LoVo (cell line): ENCODE measurements at places on chromosomes 13 and 19.

DNA sequence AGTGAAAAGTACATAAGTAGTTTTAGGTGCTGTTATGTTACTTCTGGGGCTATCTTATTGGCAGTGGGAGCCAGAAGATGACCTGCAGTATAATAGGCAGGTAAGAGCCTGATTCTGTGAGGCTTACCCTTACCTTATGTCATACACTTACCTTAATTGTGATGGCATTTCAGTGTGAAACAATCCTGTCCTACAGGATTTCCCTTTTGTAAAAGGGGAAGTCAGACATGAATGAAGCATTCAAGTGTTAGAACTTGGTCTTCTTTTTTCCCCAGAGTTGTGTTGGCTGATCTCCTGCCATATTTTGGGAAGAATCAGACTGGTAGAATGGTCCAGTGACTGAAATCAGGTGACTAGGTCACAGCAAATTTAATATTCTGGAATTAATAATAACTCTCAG lies 55.2 kb downstream of the SGCG start:
- DNase-seq = no peak

DNA sequence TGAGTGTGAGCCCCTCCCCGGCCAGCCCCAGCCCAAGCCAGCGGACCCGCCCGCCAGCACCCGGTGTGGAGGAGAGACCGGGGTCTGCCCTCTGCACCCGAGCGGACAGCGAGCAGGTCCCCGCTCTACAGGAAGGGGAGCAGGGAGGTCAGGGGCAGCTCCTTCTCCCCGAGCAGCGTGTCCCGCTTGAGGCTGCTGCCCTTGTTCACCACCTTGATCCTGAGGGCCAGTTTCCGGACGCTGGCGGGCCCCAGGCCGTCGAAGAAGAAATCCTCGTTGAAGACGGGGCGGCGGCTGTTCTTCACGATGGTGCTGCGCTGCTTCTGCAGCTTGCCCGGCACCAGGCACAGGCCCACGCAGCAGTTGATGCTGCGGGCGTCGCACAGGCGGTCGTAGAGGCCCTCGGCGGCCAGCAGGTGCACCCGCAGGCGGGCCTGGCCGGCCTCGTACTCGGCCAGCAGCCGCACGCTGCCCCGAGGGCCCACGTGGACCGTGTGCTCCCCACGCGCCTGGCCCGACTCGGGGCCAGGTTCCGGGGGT lies 1.9 kb downstream of the C2CD4C start:
- DNase-seq = no peak

- no peak for DNase-seq
Measured at GRCh38 chr13:84894749-84895148, 904.5 kb downstream of the SLITRK6 start.

- no peak for DNase-seq
Measured at GRCh38 chr13:103952183-103952582, 886.0 kb upstream of the SLC10A2 start.

GRCh38 chr19:39406656-39407409 lies at the start of gene ZFP36:
Gene ZFP36, plus strand, starts transcription at chr19:39406847. Its CDS starts 58 bp downstream, at chr19:39406905.
- DNase-seq = peak; percentile 90

DNA sequence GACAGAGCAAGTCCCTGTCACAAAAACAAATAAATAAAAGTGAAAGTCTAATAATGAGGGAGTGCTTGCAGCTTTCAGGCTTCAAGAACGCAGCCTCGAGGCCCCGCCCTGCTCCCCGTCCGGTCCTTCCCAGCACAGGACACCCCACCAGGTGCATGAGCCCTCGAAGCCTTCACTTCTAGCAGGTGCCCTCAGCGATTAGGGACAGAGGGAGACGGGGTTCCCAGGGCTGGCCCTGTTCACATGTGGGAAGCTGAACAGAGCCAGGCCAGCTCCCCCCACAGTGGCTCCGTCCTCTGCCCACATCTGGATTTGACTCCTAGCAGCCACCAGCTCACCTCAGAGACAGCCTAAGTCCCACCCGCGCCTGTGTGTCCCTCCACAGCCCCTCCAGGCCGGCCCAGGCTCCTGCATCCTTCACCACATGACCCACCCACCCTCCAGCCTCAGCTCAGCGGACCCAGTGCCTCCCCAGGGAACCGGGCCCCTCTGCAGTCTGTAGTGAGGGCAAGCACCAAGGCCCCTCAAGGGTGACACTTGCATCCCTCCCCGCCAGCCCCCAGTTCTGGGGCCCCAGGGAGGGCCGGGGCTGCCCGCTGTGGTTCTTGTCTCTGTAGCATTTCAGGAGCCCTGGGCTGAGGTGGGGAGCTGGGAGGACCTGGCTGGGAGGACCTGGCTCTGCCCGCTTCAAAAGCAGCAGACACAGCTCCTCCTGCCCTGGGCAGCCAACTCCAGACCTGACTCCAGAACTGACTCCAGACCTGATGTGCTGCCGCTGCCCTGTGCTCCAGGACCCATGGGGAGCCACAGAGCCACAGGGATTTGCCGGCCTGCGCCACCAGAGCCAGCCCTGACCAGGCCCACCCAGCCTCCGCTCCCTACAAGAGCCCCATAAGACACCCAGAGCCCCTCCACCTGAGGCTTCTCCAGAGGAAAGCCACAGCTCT lies 27.2 kb downstream of the GPX4 start:
- no peak for DNase-seq

- DNase-seq = no peak
Measured at GRCh38 chr13:22031702-22032286, 360.9 kb downstream of the FGF9 start.

DNA sequence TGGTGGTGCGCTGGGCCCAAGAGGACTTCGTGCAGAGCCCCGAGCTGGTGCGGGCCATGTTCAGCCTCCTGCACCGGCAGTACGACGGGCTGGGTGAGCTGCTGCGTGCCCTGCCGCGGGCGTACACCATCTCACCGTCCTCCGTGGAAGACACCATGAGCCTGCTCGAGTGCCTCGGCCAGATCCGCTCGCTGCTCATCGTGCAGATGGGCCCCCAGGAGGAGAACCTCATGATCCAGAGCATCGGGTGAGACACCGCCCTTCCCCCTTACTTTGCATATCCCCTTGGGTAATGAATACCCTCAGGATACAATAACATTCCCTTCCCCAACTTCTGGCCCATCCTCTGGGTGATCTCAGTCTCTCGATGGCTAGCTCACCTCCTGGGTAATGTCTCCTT lies 60.9 kb downstream of the RYR1 start:
- DNase-seq = no peak

GRCh38 chr19:48644839-48645619 lies 958 bp downstream of the CA11 start:
- peak; percentile 37 for DNase-seq

DNA sequence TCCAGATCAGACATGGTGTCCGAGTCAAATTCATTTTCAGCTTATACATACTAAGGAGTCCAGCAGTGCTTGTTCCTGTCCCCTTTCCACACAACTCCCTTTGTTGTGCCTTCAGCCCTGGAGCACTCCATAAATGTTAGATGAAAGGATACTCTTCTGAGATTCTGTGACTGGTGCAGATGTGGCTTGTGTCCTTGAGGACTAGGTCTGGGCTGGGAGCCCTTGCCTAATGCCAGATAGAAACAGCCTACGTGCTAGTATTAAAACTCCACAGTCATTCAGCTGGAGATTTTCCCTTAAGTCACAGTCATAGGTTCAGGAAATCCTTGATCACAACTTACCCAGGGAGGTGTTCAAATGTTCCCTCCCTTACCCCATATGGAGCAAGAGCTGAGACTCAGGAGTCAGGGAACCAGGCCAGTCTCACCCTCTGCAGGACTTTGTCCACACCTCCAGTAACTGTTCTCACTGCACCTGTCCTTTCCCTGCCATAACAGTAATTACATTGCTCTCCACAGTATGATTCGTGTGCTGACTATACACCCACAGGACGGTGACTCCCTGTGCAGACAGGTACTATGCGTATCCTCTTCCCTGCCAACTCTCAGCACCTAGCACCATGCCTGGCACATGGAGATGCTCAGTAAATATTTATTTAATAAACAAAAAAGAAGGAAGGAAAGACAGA lies 15.5 kb upstream of the SERPINE3 start:
- DNase-seq = no peak

GRCh38 chr13:79090552-79091124 lies 315.4 kb downstream of the RBM26 start:
- DNase-seq = no peak

- no peak for DNase-seq
Measured at GRCh38 chr13:24675806-24676570, 4.2 kb upstream of the ATP12A start.

DNA sequence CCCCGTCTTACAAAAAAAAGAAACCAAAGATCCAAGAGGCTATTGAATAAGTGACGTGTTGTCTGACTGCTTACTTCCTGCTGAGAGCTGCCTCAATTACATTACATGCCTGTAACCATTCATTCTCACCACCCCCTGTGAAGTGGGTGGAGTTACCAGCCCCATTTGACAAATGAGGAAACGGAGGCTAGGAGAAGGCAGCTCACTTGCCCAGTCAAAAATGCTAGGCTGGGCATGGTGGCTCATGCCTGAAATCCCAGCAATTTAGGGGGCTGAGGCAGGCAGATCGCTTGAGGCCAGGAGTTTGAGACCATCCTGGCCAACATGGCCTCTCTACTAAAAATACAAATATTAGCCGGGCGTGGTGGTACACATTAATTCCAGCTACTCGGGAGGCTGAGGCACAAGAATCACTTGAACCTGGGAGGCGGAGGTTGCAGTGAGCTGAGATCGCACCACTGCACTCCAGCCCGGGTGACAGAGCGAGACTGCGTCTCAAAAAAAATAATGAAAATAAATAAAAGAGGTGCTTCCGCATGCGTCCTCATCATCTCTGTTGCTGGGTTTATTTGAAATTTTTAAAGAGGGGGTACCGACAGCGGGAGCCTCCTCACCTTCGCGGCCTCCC lies 499 bp downstream of the LSM7 start:
- peak; percentile 86 for DNase-seq

DNA sequence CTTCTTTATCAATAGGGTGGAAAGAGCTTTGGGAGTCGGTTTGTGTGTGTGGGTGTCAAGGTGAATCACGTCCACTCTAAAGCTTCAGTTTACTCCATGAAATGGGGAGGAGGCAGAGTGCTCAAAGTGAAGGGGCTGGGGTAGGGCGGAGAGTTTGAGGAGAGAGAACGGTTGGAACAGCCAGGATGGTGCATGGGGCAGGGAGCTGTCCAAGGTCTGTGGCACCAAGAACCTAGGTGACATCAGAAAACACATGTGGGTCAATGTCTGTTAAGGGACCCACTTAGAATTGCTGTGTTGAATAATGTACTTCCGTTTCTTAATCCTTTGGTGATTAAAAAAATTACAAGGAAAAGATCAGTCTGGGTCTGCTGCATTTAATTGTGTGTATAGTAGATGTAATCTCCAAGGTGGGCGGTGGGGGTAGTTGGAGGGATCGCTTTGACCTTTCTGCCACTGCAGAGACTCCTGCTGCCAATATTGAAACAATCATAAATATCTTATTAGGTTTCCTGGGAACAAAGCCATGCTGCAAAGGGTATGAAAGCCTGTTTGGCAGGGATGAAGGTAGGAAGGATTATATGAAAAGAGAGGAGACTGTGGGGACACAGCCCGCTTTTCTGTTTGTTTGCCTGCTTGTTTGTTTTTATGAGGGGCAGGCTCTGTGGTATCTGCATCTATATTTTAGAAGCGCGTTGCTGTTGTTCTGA lies 122.3 kb downstream of the ATP8A2 start:
- DNase-seq = no peak

- DNase-seq = no peak
Measured at GRCh38 chr13:39918620-39919236, 263.3 kb downstream of the COG6 start.

DNA sequence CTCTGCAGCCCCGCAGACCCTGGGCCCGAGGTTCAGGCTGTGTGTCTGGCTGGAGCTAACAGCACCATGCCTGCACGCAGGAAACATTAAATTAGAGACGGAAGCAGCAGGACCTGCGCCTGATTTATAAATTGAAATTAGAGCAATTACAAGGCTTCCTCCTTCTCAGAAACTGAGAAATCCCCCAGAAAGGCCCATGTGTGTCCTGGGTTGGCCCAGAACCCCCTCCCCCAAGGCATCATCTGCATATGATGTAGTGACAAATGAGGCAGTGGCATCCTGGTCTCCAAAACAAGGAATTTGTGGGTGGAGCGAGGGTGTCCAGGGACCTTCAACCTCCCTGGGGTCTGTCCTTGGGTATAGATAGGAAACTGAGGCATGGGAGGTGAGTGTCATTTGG lies 27.2 kb upstream of the SEMA6B start:
- no peak for DNase-seq

DNA sequence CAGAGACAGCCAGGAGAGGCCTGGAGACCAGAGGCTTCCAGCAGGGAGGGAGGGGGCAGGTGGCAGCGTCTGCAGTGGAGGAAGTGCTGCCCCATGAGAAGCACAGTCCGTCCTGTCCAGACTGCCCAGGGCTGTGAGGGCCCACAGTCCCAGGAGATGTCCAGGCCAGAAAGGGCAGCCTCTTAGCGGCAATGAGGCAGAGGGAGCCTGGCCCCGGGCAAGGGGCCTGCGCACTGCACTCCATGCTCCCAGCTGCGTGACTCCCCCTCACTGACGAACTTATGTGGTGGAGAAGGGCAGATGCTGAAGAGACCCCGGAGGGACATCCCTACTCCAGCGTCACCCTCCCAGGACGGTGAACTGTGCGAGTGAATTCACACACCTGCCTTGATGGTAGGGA lies 115.3 kb downstream of the SOX1 start:
- DNase-seq = no peak

DNA sequence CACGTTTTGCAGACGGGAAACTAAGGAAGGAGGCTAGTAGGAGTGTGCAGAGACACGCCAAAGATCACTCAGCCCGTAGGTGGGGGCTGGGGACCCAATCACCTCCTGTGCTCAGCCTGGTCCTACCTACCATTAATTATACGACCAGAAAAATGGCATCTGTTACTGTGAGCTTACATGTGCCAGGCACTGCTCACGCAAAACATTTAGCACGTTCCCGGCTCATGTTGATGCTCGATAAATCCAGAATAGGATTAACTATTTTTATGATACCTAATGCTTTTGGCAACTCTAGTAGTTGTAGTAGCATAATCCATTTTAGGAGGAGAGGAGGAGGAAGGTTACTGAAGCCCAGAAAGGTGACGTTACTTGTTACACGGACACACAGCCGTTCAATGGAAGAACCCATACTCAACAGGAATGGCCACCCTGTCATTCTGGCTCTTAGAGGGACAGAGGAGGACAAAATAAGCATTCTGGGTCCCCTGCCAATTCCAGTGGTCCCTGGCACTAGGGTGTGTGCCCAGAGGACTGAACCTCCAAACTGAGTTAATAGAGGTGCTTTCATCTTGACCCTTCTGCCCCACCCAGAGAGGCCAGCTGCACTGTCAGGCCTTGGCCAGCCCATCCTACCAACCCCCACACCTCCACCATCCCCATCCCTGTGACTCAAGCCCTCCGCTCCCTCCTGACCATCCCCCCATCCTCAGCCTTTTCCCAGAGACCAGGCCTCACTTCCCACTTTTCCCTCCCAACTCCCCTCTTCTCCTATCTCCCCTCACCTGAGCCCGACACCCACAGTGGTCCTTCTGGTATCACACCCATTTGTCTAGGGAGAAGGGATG lies 5.0 kb upstream of the EML2 start:
- DNase-seq = no peak

GRCh38 chr19:1698636-1699035 lies 46.2 kb upstream of the TCF3 start:
- no peak for DNase-seq

GRCh38 chr19:46000491-46001246 lies 5.4 kb downstream of the CCDC61 start:
- no peak for DNase-seq

GRCh38 chr13:88887045-88887662 lies 1216.0 kb downstream of the SLITRK5 start:
- no peak for DNase-seq

- no peak for DNase-seq
Measured at GRCh38 chr13:20702530-20702914, 977 bp upstream of the IL17D start.
